Tibial nerve (tissue), 4 donors: ENCODE measurements at places on chromosomes 7 and 10.
A peak's percentile ranks its signal among the peaks of the same experiment; 100 is the strongest.

DNA sequence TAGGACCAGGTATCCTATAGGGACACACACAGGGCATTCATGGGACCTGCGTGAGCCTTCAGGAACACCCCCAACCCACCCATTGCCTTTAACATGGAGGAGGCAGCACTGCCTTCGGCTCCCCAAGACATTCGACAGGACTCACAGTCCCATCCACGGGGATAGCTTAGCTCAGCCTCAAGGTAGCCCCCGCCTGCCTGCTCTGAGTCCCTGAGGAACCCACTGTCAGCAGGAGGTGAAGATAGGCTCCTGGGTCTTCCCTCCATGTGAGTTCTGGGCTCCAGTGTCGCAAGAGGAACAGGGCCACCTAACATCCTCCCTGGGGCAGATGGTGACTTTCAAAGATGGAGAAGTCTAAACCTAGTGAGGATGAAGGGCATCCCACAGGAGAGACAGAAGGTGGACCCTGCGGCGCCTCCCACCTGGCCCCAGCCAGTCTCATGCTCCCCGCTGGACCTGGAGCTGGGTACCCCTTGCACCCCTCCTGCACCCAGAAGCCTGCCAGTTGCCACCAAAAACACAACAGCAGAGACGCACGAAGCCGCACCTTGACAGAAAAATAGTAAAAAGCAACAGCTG is 4.9 kb upstream of the ADIRF start:
- DNase-seq: no peak

DNA sequence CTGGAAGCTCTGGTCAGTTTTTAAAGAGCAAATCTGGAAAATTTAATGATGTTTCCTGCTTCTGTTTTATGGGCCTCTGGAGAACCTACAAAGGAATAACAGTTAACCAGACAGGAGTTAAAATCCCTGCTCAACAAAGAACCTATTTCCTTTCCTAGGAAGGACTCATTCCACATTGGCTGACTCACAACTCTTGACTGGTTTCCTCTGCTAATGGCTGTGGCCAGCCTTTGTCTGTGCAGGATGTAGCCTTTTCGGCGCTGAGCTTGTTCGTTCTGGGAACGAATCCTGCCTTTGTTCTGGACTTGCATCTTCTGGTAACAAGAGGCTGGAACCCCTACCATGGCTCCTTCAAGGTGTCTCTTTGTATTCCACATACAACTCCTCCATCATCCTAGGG is 112.8 kb upstream of the PDCD4 start:
- no peak for DNase-seq

GRCh38 chr7:130070861-130071622 is 708 bp downstream of the KLHDC10 start:
- DNase-seq: no peak

DNA sequence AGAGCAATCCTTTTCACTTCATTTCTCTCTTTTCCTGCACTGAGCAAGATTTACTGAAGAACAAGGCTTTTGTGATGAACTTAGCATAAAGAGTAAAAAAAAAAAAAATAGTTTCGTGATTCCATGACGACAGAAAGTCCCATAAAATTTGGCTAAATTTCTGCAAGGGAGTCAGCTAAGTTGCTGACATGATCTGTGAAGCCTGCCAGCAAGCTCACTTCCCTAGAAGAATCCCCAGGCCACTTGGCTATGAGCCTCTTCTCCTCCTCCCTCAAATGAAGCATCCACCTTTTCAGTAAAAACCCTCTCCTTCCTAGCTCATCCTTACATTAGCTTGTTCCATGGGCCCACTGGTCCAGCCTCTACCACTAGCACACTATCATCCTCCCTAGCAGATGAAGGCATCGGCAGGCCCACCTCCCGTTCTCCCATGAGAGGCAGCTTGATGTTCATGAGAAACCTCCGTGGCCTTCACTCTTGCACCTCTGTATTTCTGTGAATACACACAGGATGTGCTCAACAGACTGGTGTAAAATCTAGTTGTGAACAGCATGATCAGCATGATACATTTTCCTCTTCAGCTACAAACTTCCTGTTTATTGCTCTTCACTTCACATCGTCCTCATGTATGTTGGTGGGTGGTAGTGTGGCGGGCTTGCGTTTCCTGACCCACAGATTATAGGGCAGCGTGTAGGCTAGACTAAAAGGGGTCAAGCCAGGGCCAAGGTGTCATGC is 30.9 kb downstream of the GIMAP8 start:
- DNase-seq: no peak

DNA sequence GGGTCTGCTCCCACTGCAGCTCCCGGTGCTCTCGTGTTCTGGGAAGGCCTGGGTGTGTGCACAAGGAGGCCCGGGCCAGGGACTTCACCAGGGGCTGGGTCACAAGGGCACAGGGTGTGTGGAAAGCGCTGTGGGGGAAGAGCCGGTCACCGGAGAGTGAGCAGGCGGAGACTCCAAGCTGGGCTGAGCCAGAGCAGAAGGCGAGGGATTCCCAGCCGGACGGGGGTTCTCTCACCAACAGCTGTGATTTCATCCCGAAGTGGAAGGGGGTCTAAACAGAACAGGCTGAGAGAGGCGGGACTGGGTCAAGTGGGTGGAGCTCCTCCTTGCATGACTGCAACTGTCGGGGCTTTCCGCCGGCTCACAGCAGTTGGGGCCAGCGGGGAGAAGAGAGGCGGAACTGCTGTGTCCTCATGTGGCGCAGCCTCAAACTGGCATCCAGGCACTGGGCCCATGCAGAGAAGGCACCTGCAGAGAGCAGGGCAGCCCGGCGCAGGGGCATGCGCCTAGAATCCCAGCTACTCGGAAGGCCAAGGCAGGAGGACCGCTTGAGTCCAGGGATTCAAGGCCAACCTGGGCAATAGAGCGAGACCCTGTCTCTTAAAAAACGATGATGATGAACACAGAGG is 7.6 kb upstream of the ORAI2 start:
- no peak for DNase-seq

DNA sequence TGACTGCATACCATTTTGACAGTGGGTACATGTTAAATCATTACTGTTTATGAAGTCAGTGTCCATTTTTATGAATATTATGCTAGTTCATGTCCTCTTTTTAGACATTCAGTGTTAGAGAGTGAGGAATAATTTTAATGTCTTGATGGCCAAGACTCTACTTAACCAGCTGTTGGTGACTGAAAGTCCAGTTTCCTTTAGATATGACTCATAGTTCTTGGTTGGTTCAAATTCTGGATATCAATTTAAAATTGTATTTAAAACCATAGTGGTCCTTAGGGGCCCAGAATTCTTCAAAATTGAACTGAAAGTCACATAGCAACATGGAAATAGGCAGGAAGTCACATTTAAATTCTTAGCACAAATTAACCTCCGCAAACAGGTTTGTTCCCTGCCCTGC is 196.5 kb upstream of the PRPS1L1 start:
- DNase-seq: no peak

DNA sequence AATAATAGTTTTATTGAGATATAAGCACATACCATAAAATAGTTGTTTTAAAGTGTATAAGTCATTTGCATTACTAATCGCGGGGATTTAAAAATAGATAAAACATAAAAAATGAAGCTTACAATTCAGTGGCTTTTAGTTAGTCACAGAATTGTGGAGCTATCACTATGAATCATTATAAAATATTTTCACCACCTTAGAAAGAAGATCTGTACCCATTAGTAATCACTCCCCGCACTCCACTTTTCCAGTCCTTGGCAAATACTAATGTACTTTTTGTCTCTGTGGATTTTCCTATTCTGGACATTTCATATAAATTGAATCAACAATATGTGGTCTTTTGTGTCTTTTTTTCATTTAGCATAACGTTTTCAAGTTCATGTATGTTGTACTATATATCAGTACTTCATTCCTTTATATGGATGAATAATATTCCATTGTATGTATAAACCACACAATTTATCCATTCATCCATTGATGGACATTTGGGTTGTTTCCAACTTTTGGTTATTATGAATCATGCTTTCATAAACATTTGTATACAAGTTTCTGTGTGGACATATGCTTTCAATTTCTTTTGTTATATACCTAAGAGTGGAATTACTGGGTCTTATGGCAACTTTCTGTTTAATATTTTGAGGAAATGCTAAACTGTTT is 162.5 kb downstream of the MAGI2 start:
- DNase-seq: no peak

GRCh38 chr7:139340808-139341057 is 404 bp upstream of the FMC1 start:
- DNase-seq: peak; percentile 58

DNA sequence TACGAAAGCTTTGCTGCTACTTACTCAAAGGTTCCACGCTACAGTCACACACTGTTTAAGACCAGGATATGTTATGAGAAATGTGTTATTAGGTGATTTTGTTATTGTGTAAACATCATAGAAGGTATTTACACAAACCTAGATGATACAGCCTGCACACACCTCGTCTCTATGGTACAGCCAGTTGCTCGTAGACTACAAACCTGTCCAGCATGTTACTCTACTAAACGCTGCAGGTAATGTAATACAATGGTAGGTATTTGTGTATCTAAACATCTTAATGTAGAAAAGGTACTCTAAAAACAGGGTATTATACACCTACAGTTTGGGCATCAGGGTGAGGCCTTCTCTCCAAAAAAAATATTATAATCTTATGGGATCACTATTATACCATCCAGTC is 181.2 kb downstream of the MYOF start:
- DNase-seq: no peak

DNA sequence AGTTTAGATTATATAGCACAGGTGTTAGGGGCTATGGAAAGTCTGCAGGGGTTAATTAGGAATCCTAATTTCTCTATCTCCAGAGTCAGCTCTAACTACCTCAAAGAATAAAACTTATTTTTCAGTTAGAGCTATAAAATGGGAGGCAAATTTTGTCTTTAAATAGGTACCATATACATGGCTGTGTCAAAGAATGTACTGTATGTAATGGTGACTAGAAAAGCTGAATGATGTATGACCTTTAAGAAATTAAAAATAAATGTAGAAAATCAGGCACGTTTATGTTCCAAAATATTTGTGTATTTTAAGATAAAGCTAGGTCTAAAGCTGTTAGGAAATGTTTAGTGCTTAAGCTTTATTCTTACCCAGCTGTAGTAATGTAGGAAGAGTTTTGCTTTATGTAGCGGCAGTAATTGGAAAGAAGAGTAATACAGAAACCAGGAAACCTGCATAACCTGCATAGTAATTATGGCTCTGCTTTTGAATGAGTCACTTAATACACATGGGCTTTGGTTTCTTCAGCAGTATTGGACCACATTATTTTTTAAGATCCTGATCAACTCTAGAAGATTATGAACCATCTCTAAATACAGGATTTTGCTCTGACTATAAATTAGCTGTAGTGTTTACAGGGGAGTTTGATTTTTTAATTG is 85.0 kb downstream of the KMT2E start:
- no peak for DNase-seq

DNA sequence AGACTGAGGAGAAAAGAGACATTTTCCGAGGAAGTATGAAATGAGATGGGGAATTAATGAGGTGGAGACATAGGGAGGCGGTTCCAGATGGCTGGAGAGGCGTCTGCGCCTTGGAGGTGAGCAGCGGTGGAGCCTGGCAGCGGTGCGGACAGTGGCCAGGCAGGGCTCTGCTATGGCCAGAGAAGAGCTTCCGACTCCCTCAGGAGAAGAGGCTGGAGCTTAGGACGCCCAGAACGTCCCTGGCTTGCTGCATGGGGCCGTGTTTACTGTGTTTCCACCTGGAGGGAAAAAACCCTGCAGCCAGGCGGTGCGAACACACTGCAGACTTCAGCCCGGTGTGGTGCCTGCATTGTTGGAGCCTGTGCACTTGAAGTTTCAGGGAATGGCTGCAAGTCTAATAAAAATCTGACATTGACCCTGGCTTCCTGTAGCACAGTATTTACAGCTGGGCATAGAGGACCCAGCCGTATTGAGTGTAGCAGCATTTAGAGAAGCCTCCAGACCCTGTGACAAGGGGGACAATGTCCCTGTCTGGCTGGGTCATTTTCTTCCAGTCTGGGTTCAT is 447.1 kb upstream of the MKI67 start:
- DNase-seq: no peak

DNA sequence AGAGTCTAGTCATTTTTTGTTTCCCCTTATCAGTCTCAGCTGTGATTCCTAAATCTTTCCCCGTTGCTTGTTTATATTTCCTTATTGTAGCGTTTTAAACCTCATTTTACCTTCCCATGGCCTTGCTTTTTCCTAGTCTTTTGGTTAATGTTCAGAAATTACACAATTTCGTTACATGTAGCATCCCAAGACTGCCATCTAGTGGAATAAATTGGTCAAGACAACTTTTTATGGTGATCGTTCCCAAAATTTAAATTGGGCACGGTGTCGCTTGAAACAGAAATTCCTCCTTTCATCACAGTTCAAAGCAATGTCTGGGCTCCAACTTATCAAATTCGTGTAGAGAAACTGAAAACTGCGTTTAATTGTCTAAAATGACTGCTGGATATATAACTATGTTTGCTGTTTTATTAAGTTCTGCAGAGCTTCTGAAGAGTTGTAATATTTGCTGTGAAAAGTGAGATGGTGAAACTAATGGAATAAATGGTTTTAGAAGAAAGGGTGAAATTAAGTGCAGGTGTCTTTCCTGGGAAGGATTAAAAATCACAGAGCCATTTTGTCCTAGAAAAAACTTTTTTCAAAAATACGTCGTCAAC is 370.2 kb downstream of the PHF14 start:
- DNase-seq: peak; percentile 47

DNA sequence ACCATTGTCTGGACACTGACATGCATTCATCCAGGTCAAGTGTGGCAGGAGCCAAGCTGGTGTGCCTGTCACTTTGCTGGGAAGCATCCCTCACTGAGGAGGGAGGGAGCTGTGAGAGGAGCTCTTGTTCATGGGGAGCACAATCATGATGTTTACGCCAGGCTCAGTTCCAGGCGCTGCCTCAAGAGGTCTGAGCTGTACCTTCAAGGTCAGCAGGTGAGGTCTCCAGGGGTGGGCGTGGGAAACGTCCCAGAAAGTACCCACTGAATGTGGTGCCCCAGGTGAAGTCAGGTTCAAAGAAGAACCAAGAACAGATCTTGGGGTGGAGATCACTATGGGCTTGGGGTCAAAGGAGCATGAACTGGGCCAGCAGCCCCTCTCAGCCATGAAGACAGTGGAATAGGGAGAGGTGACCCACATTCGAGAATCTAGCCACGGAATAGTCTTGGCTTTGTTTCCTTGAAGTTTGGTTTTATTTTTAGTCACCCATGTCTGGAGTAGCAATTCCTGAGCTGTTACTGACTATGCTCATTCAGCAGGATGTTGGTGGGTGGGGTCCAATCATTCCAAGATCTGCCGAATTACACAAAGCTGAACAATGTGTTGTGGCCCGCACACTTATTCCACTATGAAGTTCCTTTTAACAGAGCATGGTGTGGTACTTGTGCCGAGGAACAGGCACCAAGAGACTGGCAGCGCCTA is 29.3 kb downstream of the NPS start:
- no peak for DNase-seq

GRCh38 chr10:107899075-107899474 is 734.6 kb upstream of the SORCS1 start:
- no peak for DNase-seq

- no peak for DNase-seq
These were observed 128.0 kb downstream of the MBL2 start for GRCh38 chr10:52644373-52645186.
